ENCODE measurements at places on chromosomes 2 and 18.
A peak's percentile ranks its signal among the peaks of the same experiment; 100 is the strongest.

DNA sequence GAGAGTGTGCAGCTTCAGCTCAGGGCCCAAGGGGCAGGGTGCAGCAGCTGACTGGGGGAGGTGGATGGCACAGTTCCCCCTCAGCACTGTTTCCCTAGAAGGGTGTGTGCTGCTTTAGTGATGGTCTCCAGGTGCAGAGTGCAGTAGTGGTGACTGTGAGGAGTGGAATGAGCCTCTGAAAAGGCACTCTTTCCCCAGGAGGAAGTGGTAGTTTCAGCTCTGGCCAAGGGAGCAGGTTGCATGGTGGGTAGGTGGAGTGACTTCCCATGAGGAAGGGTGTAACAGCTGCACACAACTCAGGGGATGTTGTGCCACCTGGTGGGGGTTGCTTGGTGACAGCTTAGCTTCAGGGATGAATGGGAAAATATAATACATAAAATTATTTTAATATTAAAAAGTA lies 251.5 kb upstream of the NXPH2 start:
- DNase-seq: no peak

- DNase-seq: no peak
Observed at GRCh38 chr2:27613985-27614384, 14.8 kb downstream of the CCDC121 start.

DNA sequence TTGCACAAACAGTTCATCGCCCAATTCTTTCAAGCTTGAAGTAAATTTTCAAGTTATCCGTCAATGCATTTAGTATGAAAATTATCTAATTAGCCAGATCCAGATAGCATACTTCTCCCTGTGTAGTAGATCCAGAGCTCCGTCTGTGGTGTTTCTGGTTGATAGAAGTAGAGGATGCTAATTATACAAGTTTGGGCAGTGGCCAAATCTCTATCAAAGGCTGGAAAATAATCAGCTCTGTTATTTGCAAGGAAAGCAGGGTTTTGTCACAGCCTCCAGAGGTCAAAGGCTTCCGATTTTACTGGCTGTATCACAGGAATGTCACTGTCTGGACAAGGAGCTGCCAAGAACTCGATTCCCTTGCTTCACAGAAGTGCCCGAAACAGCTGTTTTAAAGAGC lies 28.6 kb downstream of the LRRC30 start:
- no peak for DNase-seq

DNA sequence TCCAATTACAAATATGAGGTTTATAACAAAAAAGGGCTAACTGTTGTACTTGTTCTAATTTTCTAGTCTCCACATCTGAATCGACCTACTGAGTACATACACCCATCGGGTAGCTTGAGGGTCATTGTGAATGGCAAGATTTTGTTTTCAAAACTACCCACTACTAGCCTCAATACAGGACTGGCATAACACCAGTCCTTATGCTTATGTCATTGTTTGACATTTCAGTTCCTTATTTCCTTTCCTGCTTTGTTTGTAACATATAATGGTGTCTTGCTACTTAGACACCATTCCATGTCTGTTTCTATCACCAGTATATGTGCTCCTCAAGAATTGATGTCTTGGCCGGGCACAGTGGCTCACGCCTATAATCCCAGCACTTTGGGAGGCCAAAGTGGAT lies 86.0 kb downstream of the EPHA4 start:
- no peak for DNase-seq

- no peak for DNase-seq
Observed at GRCh38 chr2:104914509-104914908, 60.6 kb downstream of the POU3F3 start.

DNA sequence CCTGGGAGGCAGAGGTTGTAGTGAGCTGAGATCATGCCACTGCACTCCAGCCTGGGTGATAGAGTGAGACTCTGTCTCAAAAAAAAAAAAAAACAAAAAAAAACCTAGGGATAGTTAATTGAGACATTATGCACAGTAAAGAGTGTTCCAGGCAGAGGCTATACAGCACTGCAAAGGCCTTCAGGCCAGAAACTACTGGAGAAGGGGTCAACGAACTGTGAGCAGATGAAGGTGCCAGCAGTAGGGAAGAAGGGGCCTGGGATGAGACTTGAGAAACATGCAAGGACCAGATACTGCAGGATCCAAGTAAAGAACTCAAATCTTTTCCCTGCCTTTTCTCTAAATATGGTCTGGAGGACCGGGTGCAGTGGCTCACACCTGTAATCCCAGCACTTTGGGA lies 26.0 kb upstream of the PCBP1 start:
- no peak for DNase-seq

- peak; percentile 19 for DNase-seq
Observed at GRCh38 chr2:27844821-27845255, 45.3 kb downstream of the RBKS start.

- peak; percentile 63 for DNase-seq
Observed at GRCh38 chr2:191318037-191318728, 73.0 kb downstream of the MYO1B start.

GRCh38 chr18:79941473-79942119 lies 9.9 kb downstream of the SLC66A2 start:
- no peak for DNase-seq

GRCh38 chr2:25570161-25570845 lies 103.1 kb downstream of the DTNB start:
- DNase-seq: peak; percentile 50

GRCh38 chr2:126914811-126915500 lies 16.3 kb downstream of the TEX51 start:
- no peak for DNase-seq

DNA sequence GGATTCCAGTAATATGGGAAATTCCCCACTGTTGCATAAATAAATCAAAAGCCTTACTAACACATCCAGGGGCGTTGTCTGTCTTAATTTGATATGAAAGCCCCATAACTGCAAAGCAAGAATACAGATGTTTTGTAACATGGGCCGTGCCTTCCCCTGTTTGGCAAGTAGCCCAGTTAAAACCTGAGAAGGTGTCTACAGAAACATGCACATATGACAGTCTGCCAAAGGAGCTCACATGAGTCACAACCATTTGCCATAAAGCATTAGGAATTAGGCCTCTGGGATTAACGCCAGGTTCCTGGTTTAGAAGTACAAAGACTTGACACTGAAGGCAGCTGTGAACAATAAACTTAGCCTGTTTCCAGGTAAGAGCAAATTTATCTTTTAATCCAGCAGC lies 43.1 kb upstream of the LONRF2 start:
- DNase-seq: peak; percentile 81

DNA sequence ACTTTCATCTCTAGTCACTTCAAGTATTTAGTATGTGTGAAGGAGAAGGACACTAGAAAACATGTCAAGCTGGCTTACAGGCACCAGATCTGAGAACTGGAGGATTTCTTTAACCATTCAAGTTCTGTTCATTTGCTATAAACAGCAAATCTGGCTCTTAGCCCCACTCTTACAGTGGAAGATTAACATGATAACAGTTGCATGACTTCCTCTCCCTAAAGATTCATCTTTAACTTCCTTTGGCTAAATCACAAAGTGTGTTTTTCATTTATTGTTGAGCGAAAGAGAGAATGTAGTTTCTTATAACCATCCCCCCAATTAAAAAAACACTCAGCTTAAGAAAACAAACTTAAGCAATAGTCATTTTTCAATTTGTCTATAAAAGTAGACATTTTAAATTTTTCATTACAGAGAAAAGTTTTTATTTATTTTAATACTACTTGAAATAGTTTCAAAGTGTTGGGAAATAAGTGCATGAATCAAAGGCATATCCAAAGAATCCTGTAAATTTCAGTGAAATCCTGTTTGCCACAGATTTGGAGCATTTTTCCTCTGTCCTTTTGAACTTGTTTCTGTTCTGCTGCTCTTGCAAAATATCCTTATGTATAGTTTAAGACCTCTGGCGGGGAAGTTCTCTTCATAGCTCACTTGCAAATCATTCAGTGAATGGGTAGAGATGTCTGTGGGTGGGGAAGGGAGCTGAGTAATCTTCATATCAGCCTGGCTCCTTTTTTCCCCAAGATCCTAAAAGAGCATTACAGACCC lies 241.0 kb upstream of the RBBP8 start:
- peak; percentile 93 for DNase-seq

DNA sequence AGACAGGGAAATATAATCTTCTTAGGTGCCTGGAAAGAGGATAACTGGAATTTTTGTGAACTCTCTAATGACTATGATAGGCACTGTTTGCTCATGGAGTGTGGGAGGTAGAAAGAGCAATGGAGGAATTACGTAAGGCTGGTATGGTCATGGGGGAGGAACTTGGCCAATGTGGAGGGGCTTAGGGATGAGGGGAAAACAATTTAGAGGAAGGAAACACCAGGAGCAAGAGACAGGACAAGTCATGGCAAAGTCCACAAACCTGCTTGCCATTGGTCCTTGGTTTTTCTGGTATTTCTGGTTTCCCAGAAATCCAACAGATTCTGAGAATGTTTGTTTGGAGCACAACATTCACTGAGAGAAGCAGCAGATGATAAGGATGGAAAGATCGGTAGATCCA lies 274.2 kb downstream of the DYSF start:
- no peak for DNase-seq

GRCh38 chr2:191252699-191253098 lies 7.5 kb downstream of the MYO1B start:
- no peak for DNase-seq

DNA sequence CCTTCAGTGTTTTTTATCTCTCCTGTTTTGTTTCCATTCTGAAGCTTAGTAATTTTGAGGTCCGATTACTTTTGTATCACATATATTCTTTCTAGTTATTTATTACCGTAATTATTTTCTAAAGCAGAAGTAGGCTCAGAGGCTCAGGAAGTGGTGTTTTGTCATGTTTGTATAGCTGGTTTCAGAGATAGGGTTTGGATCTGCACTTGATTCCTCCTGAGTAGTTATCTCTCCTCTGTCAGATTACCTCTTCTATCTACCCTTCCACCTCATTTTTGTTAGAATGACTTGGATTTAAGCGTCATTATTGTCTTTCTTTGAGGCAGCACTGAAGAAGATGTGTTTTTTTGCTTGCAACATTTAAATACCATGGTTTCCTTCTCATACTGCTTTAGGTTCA lies 95.4 kb downstream of the MTA3 start:
- DNase-seq: no peak

DNA sequence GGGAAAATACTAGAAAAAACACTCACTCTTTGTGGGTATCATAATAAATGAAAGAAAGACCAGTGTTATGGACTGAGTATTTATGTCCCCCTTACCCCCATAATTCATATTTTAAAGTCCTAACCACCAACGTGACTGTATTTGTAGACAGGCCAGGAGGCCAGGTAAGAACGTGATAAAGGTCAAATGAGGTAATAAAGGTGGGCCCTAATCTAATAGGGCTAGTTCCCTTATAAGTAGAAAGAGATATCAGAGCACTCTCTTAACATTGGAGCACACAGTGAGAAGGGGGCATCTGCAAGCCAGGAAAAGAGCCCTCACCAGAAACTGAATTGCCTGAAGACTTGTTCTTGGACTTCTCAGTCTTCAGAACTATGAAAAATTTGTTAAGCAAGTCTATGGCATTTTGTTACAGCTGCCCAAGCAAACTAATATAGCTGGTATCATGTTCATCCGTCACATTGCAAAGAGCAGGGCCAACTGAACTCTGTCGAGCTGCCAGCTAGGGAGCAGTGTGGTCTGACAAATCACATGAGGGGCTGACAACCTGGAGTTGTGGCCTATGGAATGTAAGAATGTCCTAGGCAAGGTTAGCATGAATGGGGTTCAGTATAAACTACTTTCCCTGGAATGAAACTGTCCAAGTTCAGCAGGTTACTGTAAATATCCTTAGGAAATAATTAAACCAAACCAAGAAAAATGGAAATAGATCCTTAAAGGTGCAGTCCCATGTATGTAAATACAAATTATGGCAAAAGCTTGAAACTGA lies 280.9 kb downstream of the ZNF385B start:
- no peak for DNase-seq

GRCh38 chr2:150107816-150108215 lies 379.7 kb downstream of the RND3 start:
- DNase-seq: peak; percentile 27

DNA sequence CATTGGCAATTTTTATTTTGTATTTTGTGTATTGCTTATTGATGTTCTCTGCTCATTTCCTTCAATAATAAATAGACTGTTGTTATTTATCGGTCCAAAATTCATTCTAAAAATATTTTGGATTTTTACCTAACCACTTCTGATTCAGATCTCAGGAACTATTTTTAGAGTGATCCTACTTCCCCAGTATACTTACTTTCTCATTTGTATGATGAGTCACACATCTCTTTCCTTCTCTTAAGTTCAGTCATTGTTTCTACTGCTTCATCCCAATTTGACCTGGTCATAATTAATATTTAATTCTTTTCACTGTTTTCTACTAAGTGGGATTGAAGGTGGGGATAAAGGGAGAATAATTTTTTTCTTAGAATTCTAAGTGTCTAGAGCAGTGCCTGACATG lies 75.1 kb downstream of the AGPS start:
- peak; percentile 24 for DNase-seq

- no peak for DNase-seq
Observed at GRCh38 chr2:47653902-47654789, 128.8 kb upstream of the MSH6 start.

DNA sequence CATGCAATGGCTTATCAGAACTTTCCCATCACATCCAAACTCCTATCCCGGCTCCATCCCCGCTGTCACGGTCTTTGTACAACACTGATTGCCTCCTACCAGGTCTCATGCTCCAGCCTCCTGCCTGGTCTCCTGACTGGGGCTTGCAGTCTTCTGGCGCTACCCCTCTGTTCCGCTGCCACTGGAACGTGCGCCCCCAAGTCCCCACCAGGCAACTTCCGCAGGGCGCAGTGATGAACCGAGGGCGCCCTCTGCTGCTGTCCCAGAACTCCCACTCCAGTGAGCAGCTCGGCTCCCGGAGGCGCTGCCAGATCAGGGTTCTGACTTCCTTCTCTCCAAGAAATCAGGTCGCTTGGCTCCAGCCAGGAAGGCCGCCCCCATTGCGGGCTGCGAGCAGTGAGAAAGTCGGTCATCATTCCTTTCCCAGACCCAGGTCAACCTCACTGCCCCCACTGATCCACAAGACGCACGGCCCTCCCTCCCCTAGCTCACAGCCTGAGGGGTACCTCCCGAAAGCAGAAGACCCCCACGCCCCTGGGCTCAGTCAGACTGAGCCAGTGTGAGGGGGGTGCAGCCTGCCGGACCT lies 43.9 kb upstream of the RAB11FIP5 start:
- peak; percentile 47 for DNase-seq

DNA sequence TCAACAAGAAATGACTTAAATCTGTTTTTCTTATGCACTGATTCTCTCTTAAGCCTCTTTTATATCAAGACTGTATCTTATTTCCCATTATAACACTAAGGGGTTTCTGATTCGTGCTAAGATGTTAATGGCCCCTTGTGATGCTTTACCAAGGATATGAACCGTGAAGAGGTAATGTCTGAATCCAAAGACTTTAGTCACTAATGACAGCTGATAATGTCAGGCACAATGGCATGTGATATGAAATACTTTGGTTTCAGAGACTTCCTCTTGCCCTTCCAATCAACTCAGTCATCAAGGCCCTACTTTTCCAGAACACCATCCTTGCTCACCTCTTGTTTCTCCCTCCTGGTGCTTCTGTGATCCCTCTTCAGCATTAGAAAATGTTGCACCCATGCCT lies 262.8 kb downstream of the KCNE4 start:
- no peak for DNase-seq

DNA sequence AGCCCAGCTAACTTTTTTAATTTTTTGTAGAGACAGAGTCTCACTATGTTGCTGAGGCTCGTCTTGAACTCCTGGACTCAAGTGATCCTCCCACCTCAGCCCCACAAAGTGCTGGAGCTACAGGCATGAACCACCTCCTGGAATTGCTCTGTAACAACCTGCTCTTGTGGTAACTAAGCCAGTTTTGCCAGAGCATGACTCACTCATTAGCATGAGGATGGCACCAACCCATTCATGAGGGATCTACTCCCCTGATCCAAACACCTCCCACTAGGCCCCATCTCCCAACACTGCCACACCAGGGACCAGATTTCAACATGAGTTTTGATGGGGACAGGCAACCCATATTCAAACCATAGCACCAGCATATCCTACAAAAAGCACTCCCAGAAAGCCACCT lies 348.9 kb upstream of the RAB12 start:
- DNase-seq: peak; percentile 27
